ENCODE measurements at places on chromosomes 7 and 10.
A peak's percentile ranks its signal among the peaks of the same experiment; 100 is the strongest.

GRCh38 chr10:132460071-132460470 is 63.1 kb downstream of the PWWP2B start:
- DNase-seq: no peak

DNA sequence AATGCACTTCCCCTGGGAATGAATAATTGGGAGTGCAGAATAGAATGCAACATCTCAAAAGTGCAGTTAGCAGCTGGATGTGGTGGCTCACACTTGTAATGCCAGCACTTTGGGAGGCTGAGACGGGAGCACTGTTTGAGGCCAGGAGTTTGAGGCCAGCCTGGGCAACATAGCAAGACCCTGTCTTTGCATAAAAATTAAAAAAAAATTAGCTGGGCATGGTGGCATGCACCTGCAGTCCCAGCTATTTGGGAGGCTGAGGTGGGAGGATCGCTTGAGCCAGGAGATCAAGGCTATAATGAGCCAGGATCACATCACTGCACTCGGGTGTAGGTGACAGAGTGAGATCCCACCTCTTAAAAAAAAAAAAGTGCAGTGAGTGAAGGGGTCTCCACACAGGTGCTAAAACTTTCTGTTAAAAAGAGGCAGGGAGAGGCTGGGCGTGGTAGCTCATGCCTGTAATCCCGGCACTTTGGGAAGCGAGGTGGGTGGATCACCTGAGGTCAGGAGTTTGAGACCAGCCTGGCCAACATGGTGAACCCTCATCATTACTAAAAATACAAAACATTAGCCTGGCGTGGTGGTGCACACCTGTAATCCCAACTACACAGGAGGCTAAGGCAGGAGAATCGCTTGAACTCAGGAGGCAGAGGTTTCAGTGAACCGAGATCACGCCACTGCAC is 13.5 kb upstream of the ZMIZ1 start:
- no peak for DNase-seq

- DNase-seq: peak; percentile 46
Observed at GRCh38 chr7:108459922-108460551, 3.8 kb upstream of the NRCAM start.

- DNase-seq: no peak
Observed at GRCh38 chr10:105473170-105473569, 832.1 kb downstream of the SORCS3 start.

GRCh38 chr7:148925836-148926235 is 41.7 kb upstream of the EZH2 start:
- DNase-seq: no peak

- no peak for DNase-seq
Observed at GRCh38 chr7:85392326-85392725, 205.5 kb upstream of the SEMA3D start.

- DNase-seq: no peak
Observed at GRCh38 chr10:11499425-11500071, 111.9 kb downstream of the USP6NL start.

GRCh38 chr10:88154596-88155250 is 291.3 kb downstream of the PTEN start:
- DNase-seq: no peak

GRCh38 chr10:116756277-116756676 is 13.9 kb upstream of the HSPA12A start:
- no peak for DNase-seq

GRCh38 chr7:150631084-150631826 is 930 bp downstream of the GIMAP6 start:
- no peak for DNase-seq

GRCh38 chr10:14468023-14468441 is 137.3 kb upstream of the FRMD4A start:
- no peak for DNase-seq

GRCh38 chr10:50310560-50311174 is 59.4 kb upstream of the ASAH2 start:
- peak; percentile 47 for DNase-seq

DNA sequence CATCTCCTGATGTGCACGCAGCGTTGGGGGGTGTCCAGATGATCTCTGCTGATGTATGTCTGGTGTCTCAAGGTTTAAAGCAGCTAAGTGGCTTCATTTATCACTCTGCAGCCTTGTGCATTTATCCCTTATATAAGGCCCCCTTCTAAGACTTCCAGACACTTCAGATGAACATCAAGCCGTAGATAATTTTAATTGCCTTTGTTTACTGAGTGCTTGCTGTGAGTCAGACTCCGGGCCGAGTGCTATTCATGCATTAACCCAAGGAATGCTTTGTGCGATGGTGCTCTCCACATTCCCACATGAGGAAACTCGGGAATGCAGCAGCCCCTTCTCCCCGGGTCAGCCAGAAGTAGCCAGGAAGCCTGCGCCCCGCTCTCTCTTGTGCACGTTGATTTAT is 328.6 kb upstream of the COBL start:
- DNase-seq: peak; percentile 29

- no peak for DNase-seq
Observed at GRCh38 chr10:131947631-131948347, 33.9 kb downstream of the BNIP3 start.

GRCh38 chr10:112588225-112588990 is 141.4 kb downstream of the VTI1A start:
- DNase-seq: no peak

- DNase-seq: peak; percentile 51
Observed at GRCh38 chr7:55343860-55344606, 21.1 kb upstream of the LANCL2 start.

DNA sequence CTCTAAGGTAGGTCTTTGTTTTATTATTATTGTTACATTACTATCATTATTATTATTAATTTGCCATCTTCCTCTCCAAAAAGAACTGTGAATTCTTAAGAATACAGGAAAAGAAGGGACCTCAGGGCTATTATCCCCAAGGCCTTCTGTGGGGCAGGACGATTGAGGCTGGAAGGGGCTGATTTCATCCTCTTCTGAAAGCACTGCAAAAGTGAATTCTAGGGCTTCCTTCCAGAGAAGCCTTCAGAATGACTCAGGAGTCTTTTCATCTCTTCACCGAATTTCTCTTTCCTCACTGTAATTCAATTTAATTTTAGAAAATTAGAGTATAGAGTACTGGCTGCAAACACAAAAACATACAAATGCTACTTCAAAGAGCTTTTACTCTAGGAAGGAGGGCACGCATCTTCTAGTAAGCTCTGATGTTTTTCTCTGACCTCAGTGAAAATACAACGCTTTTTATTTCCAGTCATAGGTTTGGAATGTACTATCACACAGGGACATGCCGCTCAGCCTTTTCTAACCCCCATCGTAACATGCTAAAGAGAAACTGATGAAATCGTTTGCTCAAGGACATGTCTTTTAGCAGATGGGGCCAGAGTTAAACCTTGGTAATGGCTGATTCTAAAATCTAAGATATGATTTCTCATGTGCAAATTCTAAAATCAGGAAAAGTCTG is 280.2 kb upstream of the PITRM1 start:
- no peak for DNase-seq

DNA sequence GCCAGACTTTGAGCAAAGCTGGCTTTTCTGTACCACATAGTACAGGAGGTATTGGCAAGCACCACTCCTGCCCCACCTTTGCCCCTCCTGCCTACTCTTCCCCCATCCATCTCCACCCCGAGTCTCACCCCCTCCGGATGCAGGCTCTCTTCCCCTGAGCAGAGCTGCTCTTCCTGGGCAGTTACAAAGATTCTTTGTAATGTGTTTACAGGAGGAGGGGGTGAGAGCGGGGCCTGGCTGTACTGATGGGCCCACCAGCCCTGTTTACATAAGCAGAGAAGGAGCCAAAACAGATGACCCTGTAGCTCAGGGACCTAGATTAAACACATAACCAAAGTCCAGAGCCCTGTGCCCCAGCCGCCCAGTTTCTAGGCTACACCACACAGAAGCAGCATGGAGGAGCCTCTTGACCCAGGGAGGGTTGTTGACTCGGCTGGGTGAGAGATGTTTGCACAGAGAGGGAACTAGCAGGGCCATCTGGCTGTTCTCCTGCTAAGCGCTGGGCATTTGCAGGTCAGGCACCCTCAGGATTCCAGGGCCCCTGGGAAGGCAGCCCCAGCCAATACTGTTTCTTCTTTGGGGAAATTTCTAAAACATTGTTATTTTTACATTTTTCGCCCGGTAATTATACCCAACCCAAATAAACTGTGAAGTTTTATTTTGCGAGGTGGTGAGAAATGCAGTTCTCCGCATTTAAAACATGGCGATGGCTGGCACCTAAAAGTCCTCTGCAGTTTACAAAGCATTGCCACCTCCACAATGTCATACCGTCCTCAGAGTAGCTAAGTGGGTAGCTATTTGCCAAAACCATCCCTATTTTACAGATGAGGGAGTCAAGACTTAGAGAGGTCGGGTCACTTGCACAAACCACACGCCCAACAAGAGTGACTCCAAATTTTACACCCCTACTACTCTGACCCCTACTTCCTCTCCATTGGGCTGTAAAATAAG is 11.4 kb upstream of the ZKSCAN1 start:
- DNase-seq: peak; percentile 44

GRCh38 chr7:41255716-41256115 is 447.2 kb downstream of the INHBA start:
- DNase-seq: no peak
